ENCODE measurements at places on chromosomes 7 and 10. TPM values are rescaled to one million over a fixed set of nuclear protein-coding genes. Genes with fewer than 3 reads are reported as not detected.

PRSS1 gene
- total RNA-seq = not detected

FMC1 gene
- 37.4 TPM for total RNA-seq

TMEM184A gene
- 15.2 TPM for total RNA-seq

CCDC136 gene
- total RNA-seq = 1.7 TPM

KCNMA1 gene
- 76.7 TPM for total RNA-seq
